ENCODE measurements at places on chromosomes 13 and 19.

GRCh38 chr19:35623327-35624010 is 5.4 kb upstream of the RBM42 start:
- no peak for DNase-seq
- peaks cover 27% of the 10 kb centered on the region for H3K36me3 ChIP-seq
- no peaks in the 10 kb centered on the region for H3K27me3 ChIP-seq

DNA sequence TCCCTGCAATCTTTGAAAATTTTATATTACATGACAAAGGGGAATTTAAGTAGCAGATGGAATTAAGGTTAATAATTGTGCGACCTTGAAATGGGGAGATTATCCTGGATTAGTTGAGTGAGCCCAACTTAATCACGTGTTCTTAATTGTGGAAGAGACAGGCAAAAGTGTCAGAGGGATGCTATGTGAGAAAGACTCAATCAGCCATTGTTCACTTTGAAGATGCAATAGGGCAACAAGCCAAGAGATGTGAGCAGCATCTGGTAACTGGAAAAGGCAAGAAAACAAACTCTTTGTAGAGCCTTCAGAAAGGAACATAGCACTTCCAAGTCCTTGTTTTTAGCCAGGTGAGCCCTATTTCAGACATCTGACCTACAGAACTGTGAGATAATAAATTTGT is 247.7 kb downstream of the SLITRK1 start:
- H3K4me1 ChIP-seq, result no peaks in the 10 kb centered on the region
- H3K4me3 ChIP-seq, result no peak overlapping the region
- no peaks in the 10 kb centered on the region for H3K36me3 ChIP-seq
- H3K27ac ChIP-seq, result no peak overlapping the region
- DNase-seq, result no peak

- no peak overlapping the region for H3K4me3 ChIP-seq
- H3K27me3 ChIP-seq, result peaks cover 30% of the 10 kb centered on the region
- no peaks in the 10 kb centered on the region for H3K36me3 ChIP-seq
- H3K4me1 ChIP-seq, result peaks cover 14% of the 10 kb centered on the region
- H3K27ac ChIP-seq, result no peak overlapping the region
- DNase-seq, result no peak
Observed at GRCh38 chr19:13053761-13054625, 48.7 kb downstream of the LYL1 start.

GRCh38 chr13:52010890-52011631 is at the start of gene ATP7B:
Gene ATP7B (minus strand): TSS chr13:52011450. CDS start chr13:52011337, 113 bp downstream.
- H3K36me3 ChIP-seq, result peaks cover 5% of the 10 kb centered on the region
- H3K27ac ChIP-seq, result peak within 1 kb of the TSS; percentile 97
- peak; percentile 9 for DNase-seq
- H3K4me1 ChIP-seq, result peaks cover 8% of the 10 kb centered on the region

DNA sequence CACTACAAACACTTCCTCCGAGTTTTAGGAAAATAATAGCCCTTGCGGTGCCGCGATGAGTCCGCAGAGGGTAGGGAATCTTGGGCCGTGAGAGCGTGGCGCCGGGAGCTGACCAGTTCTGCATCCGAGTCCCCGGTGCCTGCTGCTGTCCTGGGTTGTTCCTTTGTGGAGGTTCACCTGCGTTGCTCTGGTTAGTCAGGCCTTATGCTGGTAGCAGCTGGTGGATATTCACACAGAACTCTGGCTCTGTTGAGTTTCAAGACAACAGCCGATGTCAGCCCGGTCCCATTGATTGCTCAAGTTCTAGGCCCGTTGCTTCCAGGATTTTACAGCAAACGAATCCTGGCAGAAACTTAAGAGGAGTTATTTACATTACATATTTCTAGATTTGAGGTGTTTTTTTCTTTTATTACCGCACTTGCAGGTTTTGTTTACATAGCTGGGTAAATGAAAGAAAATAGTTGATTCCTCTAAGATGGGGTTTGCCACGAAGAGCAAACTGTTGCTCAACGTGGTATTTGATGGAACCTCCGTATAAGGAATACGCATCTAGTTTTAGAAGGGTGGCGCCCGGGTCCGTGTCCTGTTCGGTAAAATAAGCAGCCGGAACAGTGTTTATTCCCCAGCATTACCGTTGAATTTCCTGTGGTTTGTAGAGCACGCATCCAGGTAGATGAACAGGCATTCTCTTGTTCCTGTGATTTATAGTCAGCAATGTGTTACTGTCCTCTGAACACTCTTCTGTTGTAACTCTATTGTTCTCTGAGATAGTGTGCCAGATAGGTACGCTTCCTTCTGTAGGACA is 1.3 kb downstream of the CLDN10 start:
- peaks cover 69% of the 10 kb centered on the region for H3K27me3 ChIP-seq
- peaks cover 17% of the 10 kb centered on the region for H3K4me1 ChIP-seq

GRCh38 chr13:82370316-82370715 is 1512.0 kb downstream of the SLITRK1 start:
- no peak overlapping the region for H3K27ac ChIP-seq
- no peak for DNase-seq
- H3K4me3 ChIP-seq, result no peak overlapping the region
- no peaks in the 10 kb centered on the region for H3K27me3 ChIP-seq

DNA sequence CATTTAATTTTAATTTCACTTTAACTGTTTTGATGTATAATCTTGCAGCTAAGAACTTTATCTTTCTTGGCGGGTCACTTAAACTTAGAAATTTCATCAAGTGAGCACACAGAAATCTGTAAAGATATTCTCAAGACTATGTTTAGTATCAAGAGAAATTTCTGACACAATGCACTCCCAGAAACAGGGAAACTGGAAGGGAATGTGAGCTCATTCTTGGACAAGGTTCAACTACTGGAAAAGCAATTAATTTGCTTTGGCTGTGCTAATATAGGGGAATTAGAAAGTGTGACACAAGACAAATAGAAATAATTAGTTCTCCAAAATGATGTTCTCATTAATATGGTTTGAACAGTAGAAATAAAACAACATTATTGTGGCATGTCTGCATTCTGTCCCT is 402.3 kb downstream of the DACH1 start:
- H3K27ac ChIP-seq, result no peak overlapping the region
- H3K4me1 ChIP-seq, result no peaks in the 10 kb centered on the region
- H3K27me3 ChIP-seq, result no peaks in the 10 kb centered on the region
- no peak overlapping the region for H3K4me3 ChIP-seq
- no peak for DNase-seq

GRCh38 chr13:38944219-38944618 is 46.4 kb downstream of the STOML3 start:
- no peak overlapping the region for H3K27ac ChIP-seq
- no peak overlapping the region for H3K4me3 ChIP-seq
- H3K4me1 ChIP-seq, result no peaks in the 10 kb centered on the region
- peaks cover 5% of the 10 kb centered on the region for H3K27me3 ChIP-seq
- DNase-seq, result no peak

- H3K36me3 ChIP-seq, result no peaks in the 10 kb centered on the region
- no peak overlapping the region for H3K4me3 ChIP-seq
- no peak for DNase-seq
- no peaks in the 10 kb centered on the region for H3K4me1 ChIP-seq
- H3K27me3 ChIP-seq, result no peaks in the 10 kb centered on the region
- no peak overlapping the region for H3K27ac ChIP-seq
Observed at GRCh38 chr13:76663592-76664335, 222.4 kb downstream of the KCTD12 start.

DNA sequence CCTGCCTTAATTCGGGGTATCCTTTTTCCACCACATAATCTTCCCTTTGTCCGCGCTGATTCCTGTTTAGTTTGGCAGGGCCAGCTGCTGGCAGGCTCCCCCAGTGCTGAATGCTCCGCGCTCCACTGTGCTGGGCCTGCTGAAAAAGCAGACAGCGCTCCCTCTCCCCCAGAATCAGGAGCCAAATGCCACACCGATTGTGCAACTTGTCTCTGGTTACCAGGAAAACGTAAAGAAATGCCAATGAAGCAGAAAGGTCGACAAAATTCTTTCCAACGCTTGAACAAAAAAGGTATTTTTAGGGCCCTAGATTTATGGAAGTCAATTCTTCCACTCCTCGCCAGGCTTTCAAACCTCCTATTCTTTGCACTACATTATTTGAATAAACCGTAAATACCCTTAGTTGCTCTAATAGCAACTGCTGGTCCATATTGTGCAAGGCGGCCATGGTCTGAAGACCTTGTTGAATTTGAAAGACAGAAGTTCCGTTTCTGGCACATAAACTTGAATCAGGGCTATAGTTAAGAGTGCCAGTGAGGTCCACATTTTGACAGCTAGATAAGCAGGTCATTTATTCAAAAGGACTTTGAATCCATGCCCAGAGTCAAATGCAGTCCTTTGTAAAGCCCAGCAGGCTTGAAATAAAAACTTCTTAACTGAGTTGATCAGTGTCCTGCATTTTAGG is 206.7 kb upstream of the RFC3 start:
- no peak for DNase-seq
- H3K4me3 ChIP-seq, result no peak overlapping the region
- peaks cover 17% of the 10 kb centered on the region for H3K27me3 ChIP-seq
- no peaks in the 10 kb centered on the region for H3K4me1 ChIP-seq

GRCh38 chr13:36788276-36788675 is 30.7 kb upstream of the RFXAP start:
- no peaks in the 10 kb centered on the region for H3K36me3 ChIP-seq
- no peak for DNase-seq

DNA sequence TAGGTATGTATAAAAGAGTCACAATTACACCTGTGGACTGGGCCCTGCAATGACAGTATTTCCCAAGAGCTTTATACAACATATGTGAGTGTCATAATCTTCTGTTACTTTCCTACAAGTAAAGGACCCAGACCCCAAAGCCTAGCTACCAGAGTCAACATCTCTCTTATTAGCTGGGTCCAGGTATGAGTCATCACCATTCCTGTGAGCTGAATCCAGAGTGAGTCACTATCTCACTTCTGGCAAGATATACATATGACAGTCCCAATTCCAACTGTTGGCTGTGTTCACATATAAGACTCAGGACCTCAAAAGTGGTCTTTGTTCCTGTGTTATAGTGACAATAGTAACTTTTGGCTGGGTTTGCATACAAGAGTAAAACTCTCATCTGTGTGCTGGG is 46.7 kb downstream of the ZNF729 start:
- no peak for DNase-seq
- H3K27ac ChIP-seq, result no peak overlapping the region
- H3K27me3 ChIP-seq, result no peaks in the 10 kb centered on the region
- no peaks in the 10 kb centered on the region for H3K36me3 ChIP-seq

GRCh38 chr13:35718084-35718483 is 241.6 kb upstream of the MAB21L1 start:
- DNase-seq, result no peak
- H3K27me3 ChIP-seq, result peaks cover 18% of the 10 kb centered on the region
- H3K4me3 ChIP-seq, result no peak overlapping the region
- no peak overlapping the region for H3K27ac ChIP-seq
- H3K36me3 ChIP-seq, result no peaks in the 10 kb centered on the region

GRCh38 chr19:46412650-46413261 is 608 bp downstream of the CCDC8 start:
- peaks cover 10% of the 10 kb centered on the region for H3K4me1 ChIP-seq
- no peak for DNase-seq
- H3K36me3 ChIP-seq, result peaks cover 7% of the 10 kb centered on the region
- peaks cover 81% of the 10 kb centered on the region for H3K27me3 ChIP-seq
- no peak overlapping the region for H3K27ac ChIP-seq
- H3K4me3 ChIP-seq, result peak overlapping the region; percentile 6

DNA sequence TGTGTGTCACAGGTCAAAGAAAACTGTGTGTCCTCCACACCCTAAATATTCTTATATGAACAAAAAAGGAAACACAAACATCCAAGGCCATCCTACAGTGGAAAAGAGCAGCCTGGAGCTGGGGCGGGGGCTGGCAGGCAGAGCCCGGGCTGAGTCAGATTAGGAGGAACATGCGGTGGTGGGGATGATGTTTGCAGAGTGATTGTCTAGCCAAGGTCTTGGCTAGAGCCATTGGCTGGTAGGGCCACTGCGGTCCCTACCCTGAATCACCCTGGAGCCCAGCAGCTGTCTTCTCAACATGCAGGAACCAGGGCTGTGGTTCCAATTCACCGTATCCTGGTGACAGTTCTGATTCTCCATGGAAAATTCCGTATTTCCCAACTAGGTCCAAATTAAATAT is 439.5 kb downstream of the FGF9 start:
- no peak overlapping the region for H3K4me3 ChIP-seq
- peak overlapping the region; percentile 40 for H3K27ac ChIP-seq
- no peak for DNase-seq
- no peaks in the 10 kb centered on the region for H3K27me3 ChIP-seq
- H3K4me1 ChIP-seq, result peaks cover 32% of the 10 kb centered on the region

GRCh38 chr13:63999614-64000305 is 2584.1 kb upstream of the PCDH20 start:
- H3K4me3 ChIP-seq, result no peak overlapping the region
- no peaks in the 10 kb centered on the region for H3K4me1 ChIP-seq
- H3K27me3 ChIP-seq, result no peaks in the 10 kb centered on the region
- H3K36me3 ChIP-seq, result no peaks in the 10 kb centered on the region

- H3K27ac ChIP-seq, result peak overlapping the region; percentile 88
- H3K4me1 ChIP-seq, result peaks cover 56% of the 10 kb centered on the region
- H3K36me3 ChIP-seq, result peaks cover 3% of the 10 kb centered on the region
- H3K4me3 ChIP-seq, result peak overlapping the region; percentile 48
- peaks cover 79% of the 10 kb centered on the region for H3K27me3 ChIP-seq
Observed at GRCh38 chr19:13010992-13011652, 15.8 kb downstream of the NFIX start.

DNA sequence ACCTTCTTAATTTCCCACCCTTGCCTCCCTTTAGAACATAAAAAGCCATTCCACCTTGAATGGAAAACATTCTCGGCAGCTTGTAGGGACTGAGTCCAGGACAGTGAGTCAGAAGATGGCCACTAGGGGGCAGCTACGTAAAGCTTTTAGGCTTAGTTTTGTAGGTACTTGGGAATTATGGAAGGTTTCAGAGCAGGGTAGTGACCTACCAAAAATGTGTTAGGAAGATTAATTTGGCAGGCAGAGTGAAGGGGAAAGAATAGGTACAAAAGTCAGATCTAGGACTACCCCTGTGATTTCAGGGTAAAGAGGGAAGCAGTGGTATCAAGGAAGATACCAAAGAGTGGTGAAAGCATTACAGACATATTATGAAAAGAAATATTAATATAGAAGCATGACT is 198.4 kb downstream of the NDFIP2 start:
- H3K4me3 ChIP-seq, result no peak overlapping the region
- H3K36me3 ChIP-seq, result no peaks in the 10 kb centered on the region
- peak; percentile 9 for DNase-seq
- H3K27me3 ChIP-seq, result no peaks in the 10 kb centered on the region
- no peaks in the 10 kb centered on the region for H3K4me1 ChIP-seq

GRCh38 chr19:39131255-39131755 is 5.7 kb downstream of the PAK4 start:
- H3K4me1 ChIP-seq, result peaks cover 54% of the 10 kb centered on the region
- DNase-seq, result no peak
- peak overlapping the region; percentile 69 for H3K4me3 ChIP-seq
- H3K36me3 ChIP-seq, result peaks cover 4% of the 10 kb centered on the region
- no peaks in the 10 kb centered on the region for H3K27me3 ChIP-seq

- no peaks in the 10 kb centered on the region for H3K27me3 ChIP-seq
- peaks cover 3% of the 10 kb centered on the region for H3K36me3 ChIP-seq
- H3K4me3 ChIP-seq, result no peak overlapping the region
- DNase-seq, result no peak
- peaks cover 3% of the 10 kb centered on the region for H3K4me1 ChIP-seq
Observed at GRCh38 chr13:106996867-106997618, 429.1 kb upstream of the ARGLU1 start.

- H3K36me3 ChIP-seq, result no peaks in the 10 kb centered on the region
- no peak overlapping the region for H3K27ac ChIP-seq
- H3K4me1 ChIP-seq, result no peaks in the 10 kb centered on the region
- H3K4me3 ChIP-seq, result no peak overlapping the region
Observed at GRCh38 chr19:28960586-28960985, 252.4 kb downstream of the UQCRFS1 start.

Measured in stimulated activated naive B cell treated with anti-CD40 and anti-IgM and Interleukin-4, amounts not matched to agents 10 μg/mL and 1 μg/mL and 100 μg/mL, for 72 hours (primary cell).